Stimulated activated CD4-positive, alpha-beta T cell treated with anti-CD3 and anti-CD28 coated beads, Interleukin-12 subunit alpha, Interleukin-12 subunit beta, amount 100 ng/mL, for 24 hours (primary cell): ENCODE measurements at places on chromosomes 3 and 15.

DNA sequence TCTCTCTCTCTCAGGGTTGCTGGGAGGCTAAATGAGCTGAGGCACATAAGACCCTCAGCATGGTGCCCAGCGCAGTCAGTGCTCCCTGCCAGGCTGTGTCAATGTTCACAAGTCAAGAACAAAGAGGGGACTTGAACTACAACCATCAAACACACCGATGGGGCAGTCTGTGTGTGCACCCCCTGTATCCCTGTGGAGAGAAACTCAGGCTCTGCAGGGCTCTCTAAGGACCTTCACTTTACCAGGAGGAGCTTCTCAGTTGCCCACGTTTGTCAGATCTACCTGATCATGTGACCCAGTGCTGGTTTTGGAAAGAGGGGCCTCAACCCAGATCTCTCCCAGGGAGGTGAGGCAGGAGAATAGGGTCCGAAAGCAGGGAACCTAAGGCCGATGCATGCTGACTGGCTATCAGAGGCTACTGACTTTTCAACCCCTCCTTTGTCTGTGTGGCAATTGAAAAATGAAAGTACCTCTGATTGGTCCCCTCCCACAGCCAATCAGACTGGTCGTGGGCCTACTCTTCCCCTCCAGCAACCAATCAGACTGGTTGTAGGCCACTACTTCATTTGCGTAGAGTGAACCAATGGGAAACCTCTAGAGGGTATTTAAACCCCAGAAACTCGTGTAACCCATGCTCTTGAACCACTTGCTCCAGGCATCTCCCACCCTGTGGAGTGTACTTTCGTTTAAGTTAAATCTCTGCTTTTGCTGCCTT lies 34.0 kb downstream of the RHCG start:
- no peak for DNase-seq

DNA sequence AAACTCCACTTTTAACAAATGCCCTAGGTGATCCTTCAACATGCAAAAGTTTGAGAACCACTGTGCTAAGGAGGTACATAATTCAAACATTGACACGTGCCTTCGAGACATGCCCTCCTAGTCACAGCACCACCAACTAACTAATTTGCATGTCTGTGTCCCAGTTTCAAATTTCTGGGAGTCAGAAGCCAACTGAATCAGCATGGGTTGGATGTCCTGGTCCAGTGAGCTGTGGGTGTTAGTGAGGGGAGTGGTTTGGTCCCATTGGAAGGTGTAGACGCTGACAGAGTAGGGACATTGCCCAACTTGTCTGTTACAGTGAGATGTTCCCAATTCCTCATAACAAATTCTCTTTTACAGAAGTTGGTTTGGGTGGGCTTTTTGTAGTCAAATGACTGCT lies 67.3 kb upstream of the ADPGK start:
- DNase-seq, result no peak

DNA sequence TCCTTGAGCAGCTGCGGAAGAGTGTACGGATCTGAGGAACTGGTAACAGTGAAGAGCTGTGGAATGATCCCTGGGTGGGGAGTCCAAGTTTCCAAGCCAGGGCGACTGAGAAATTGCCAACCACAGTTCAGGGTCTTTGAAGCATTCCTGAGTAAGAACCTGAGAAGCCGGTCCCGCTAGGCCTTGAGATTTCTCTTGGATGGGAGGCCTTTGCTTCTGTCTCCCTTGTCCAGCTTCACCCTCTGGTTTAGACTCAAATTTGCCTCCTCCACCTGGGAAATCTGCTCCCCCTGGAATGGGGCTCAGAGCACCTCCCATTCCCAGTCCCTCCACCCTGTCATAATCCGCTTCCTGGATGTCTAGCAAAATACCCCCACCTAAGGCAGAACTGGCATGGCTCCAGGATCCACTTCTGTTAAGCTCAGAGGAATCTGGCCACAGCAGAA lies 127.7 kb upstream of the DLG1 start:
- no peak for DNase-seq

DNA sequence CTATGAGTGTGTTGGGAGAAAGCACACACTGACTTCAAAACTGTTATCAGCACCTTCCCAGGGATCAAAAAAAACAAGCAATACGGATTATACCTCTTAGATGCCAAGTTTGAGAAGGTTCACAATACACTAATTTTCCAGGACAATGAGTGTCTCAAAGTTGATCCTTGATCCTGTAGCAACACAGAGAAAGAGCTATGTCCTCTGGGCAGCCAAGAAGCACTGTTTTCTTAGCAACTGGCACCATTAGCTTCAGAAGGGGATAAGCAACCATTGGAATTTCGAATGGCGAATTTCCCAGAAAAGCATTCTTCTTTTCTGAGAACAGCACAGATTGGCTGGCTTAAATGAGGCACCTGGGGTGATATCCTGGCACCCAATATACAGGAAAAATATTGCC lies 270.3 kb upstream of the RORA start:
- no peak for DNase-seq

DNA sequence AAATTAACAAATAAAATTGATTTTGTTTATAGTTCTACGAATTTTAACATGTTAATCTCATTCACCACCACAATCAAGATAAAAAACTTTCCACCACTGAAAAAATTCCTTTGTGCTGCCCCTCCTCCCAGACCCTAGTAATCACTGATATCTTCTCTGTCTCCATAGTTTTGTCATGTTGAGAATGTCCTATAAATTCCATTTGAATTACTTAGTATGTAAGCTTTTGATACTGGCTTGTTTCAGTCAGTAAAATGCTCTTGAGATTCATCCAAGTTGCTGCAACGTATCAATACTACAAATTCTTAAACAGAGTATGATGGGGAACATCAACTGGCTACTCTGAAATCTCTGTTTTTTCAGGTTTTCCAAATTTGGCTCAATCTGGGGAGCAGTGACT lies 129.6 kb downstream of the CTNNB1 start:
- DNase-seq, result no peak

- DNase-seq, result no peak
Observed at GRCh38 chr3:53696401-53697172, 149.6 kb downstream of the CHDH start.

GRCh38 chr3:151248772-151249337 lies 29.5 kb downstream of the P2RY14 start:
- no peak for DNase-seq
